ENCODE measurements at places on chromosomes 16 and 17.

GRCh38 chr16:68078701-68079375 is 6.3 kb upstream of the NFATC3 start:
- DNase-seq: no peak

GRCh38 chr17:60525328-60525684 is 736 bp downstream of the APPBP2 start:
- no peak for DNase-seq

DNA sequence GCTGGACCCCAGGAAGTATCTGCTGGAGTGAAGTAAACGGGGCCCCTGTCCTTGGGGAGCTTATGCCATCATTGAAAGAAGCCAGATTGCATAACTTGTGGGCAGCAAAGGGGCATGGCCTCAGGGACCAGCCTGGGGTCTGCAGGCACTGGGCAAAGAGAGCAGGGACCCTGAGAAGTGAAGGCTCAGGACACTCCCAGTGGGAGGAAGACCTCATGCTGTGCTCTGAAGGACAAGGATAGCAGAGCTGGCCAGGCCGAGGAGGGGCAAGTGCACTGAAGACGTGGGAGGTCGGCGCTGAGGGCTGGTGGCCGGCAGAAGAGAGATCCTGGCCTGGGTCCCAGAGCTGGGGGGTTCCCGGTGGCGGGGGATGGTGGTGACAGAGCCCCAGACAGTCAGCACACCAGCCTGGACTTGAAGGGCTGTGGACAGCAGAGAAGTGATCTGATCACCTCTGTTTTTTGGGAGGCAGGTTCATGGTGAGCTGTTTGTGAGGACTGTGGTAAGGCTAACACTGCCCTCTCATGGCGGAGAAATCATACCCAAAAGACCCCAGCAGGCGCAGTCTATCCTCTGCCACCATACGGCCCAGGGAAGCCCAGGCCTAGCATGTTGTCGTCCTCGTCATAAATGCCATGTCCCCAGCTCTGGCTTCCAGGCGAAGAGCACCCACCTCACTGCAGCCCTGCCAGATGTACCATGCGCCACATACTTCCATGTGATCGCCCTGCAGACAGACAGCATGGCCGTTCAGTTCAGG is 7.1 kb upstream of the CNP start:
- DNase-seq: no peak

- no peak for DNase-seq
Observed at GRCh38 chr17:56142781-56143180, 10.5 kb upstream of the ANKFN1 start.

DNA sequence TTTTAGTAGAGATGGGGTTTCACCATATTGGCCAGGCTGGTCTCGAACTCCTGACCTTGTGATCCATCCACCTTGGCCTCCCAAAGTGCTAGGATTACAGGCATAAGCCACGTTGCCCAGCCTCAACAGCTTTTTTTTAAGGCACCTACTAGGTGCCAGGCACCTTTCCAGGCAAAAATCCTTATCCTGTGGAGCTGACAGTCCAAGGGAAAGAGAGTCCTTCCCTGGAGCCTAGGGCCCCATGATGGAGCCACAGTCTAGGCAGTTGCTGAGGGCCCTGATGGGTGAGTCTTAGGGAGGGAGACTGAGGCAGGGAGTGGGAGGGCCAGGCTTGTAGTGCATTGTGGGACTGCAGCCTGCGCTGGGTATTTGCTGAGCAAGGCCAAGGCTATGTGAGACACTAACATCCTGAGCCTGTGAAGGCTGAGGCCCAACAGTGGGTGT is 79.6 kb upstream of the TOB1 start:
- no peak for DNase-seq

- DNase-seq: no peak
Observed at GRCh38 chr17:12457493-12457892, 208.2 kb upstream of the MYOCD start.

DNA sequence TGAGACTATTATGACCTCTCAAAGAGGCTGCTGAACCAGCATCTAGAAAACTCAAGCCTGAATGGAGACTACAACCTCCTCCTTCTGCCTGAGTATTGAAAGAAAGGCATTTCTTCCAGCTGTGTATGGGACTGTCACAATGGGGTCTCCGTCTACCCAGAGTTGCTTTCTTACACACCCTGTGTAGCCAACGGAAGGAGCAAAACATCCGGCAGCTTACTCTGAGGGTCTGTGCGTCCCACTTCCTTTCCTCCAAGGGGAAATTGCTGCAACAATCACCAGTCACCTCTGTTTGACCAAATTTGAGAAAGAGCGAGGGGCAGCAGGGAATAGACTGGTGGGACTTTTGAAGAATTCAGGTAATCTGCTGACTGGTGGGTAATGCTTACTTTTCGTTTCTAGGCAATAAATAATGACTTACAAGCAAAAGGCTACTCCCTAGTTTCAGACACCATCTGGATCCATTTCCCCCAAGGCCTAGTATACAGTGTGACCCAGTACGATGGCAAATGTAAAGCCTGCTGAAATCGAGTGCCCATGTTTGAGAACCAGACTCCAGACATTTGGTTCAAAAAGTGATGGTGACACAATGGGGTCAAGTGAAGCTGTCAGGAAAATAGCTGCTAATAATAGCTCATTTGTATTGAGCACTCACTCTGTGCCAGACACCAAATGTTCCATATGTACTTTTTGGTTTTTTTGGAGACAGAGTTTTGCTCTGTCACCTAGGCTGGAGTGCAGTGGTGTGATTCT is 81.7 kb downstream of the YPEL2 start:
- DNase-seq: no peak

GRCh38 chr17:80790021-80790765 is 201.4 kb upstream of the CHMP6 start:
- DNase-seq: no peak

DNA sequence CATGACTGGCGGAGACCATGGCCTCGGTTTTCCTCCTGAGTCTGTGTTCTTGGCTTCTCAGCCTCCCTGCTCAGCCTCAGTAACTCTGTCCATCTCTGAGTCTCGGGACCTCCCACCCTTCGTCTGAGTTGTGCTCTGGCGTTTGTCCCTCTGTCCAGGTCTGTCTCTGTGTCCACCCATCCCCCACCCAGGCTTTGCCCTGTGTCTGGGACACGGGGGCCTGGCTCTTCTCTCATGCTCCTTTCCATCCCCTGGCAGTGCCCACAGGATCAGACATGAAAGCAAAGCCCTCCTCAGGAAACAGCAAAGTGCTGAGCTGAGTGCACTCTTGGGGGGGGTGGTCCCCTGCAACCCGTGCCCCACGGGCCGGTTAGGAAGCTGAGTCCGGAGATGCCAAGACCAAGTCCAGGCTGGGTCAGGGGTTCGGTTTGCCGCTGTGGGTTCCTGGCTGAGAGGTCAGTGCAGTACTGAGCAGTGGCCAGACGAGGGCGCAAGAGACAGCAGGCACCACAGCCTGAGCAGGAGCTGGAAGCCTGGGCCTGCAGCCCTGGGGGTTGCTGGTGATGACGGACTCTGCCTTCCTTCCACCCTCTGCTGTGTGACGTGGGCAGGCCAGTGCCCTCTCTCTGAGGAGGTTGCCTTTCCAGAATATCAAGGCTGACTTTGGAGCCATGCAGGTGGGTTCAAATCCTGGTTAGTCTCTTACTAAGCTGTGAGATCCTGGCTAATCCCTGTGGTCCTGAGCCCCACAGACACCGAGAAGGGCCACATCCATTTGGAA is 2.5 kb downstream of the P2RX1 start:
- DNase-seq: peak; percentile 81

DNA sequence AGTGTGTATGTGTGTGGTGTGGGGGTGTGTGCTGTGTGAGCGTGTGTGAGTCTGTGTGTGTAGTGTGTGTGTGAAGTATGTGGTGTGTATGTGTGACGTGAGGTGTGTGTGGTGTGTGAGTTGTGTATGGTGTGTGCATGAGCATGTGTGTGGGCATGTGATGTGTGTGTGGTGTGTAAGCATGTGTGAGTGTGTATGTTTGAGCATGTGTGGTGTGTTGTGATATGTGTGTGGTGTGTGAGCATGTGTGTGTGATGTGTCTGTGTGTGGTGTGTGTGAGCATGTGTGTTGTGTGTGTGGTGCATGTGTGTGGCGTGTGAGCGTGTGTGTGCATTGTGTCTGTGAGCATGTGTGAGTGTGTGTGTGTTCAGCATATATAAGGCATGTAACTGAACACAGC is 20.9 kb downstream of the MAPT start:
- DNase-seq: no peak

GRCh38 chr17:61205401-61205800 is 194.2 kb upstream of the TBX2 start:
- DNase-seq: no peak

- DNase-seq: no peak
Observed at GRCh38 chr17:14553847-14554246, 253.0 kb downstream of the HS3ST3B1 start.

DNA sequence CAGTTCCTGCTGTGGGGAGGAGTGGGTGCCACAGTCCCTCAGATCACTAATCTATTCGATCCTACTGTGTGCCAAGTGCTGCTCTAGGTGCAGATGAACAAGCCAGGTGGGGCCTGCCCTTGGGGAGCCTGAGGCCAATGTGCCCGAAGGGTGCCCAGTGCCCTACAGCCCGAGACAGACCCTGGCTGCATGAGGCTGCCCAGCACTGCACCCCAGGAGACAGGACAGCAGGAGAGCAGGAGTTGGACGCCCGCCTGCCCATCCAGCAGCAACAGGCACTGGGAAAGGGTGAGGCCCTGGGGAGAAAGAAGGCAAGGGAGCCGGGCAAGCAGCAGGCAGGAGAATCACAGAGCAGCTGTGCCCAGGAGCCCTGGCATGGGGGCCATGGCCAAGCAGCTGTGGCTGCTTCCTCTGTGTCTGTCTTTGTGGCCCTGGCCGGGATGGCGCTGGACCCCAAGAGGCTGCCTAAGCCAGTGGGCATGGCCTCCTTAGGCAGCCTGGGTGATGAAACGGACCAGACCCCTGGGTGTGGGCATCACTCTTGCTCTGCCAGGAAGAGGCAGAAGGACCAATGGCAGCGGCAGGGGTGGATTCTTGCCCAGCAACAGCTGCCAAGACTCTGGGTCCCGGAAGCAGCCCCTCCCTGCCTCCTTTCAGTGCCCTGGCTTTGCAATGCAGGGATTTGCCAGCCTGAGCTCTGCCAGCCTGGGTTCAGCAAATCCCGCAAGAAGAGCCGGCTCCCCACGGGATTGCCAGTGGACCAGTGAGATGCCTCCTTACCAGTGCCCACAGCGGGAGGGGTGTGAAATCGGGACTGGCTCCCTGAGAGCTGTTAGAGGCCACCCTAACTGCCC is 179.6 kb upstream of the TNRC6C start:
- peak; percentile 74 for DNase-seq

DNA sequence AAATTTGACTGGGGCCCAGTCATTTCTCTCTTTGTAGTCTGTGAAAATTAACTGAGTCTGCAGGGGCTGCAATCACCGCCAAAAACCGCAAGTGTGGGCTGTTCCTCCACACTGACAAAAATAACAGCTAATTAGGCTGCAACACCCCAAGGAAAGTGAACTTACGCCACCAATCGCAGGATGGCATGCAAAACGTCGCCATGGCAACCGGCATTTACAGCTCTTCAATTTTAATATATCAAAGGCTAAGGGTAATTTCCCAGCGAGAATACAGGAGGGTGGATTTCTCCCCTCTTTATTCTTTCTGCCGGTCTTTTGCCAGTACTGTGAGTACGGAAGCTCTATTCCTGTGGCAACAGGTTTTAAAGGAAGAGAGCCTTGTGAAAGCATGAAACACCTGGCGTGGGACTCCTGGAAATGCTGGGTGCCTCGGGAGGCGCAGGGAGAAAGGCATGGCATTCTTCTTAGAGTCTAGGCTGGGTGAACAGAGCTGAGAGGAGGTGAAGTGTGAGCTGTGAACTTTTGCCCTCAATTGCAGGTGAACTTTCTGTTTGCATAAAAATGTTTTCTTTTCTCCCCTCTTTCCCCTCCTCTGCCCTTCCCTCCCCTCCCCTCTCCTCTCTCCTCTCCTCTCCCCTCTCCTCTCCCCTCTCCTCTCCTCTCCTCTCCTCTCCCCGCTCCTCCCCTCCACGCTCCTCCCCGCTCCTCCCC is 399.7 kb downstream of the XYLT1 start:
- no peak for DNase-seq

GRCh38 chr17:30208214-30208613 is 27.3 kb downstream of the SLC6A4 start:
- no peak for DNase-seq

- no peak for DNase-seq
Observed at GRCh38 chr16:23673971-23674614, 4.6 kb upstream of the PLK1 start.

DNA sequence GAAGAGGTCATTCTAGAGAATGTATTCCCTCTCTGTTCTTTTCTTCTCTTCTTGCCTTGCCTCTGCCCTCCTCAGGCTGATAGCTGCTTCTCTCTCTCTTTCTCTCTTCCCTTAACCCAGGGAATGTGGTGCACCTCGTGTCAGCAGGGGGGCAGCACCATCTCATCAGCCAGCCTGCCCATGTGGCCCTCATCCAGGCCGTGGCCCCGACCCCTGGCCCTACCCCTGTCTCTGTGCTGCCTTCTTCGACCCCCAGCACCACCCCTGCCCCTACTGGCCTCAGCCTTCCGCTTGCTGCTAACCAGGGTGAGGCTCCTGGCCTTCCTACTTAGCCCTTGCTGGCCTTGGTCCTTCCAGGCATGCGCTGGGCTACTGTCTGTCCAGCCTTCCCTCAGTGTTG is 23.5 kb downstream of the SRCAP start:
- no peak for DNase-seq

- DNase-seq: no peak
Observed at GRCh38 chr16:73179705-73180331, 131.9 kb upstream of the ZFHX3 start.

GRCh38 chr16:78796221-78796866 is 696.9 kb downstream of the WWOX start:
- no peak for DNase-seq

DNA sequence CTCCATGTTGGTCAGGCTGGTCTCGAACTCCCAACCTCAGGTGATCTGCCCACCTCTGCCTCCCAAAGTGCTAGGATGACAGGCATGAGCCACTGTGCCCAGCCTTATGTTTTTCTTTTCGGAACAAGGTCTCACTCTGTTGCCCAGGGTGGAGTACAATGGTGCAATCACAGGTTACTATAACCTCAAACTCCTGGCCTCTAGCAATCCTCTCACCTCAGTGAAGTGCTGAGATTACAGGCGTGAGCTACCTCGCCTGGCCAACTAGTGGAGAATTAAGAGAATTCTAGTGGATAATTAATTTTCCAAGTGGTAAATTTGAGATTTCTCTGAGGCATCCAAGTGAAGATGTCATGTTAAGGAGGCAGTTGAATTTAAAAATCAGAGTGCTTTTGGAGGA is 2.9 kb upstream of the FBXO47 start:
- no peak for DNase-seq

DNA sequence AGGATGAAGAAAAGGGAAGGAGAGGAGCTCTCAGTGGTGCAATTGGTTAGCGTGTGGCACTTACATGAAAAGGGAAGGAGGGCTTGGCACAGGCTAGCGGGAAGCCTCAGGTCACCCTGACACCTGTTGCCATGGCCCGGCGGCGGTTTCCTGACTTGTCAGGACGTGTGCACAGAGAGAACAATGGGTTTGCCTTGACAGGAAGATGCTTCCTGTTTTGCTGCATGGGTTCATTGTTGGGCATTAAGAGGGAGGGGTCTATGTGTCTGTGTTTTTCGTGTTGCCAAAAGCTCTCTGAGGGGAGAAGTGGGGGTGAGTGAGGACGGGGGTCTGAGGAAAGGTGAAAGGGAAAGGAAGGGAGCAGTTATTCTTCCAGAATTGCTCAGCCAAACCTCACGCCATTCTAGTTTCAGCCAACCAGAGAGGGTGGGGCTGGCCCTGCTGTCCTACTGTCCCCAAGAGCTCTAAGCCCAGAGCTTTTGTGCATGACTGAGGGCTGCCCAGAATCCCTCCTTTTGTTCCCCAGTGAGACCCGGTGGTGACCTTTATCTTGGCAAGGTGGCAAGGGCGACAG is 17.1 kb upstream of the CCR7 start:
- no peak for DNase-seq

All from left forelimb (tissue), 1 donor.